ENCODE measurements at places on chromosomes 2 and 18.

DNA sequence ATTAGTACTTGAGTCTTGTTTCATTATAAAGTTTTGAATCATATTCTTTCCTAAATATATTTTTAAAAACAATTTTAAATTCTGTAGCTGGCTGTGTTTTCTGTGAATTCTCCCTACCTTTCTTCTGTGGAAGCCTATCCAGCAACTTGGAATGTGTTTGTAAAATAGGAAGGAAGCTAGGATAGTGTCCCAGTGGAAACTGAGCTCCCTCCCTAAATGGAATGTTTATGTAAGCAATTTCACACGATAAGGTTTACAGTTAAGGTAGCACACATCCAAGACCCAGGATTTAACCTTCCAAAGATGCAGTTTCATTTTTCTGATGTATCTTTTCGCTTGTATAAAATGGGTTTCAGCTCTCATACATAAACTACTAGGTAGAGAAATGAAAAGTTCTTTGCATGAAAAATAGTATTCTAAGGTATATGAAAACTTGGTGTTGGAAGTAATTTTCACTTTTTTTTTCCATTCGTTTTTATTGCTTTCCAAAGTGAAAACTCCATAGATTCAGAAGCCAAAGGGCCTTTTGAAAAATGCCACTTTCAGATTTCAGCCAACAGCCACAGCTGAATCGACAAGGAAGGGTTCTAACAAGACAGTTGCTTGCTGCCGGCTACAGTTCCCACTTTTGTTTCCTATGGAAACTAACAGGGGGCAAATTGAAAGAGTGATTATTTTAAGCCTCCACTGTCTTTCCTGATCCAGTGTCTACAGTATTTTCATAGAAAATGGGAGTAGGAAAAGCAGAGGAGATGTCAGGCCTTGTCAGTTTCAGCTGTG is 405.1 kb upstream of the POU3F3 start:
- DNase-seq = no peak

DNA sequence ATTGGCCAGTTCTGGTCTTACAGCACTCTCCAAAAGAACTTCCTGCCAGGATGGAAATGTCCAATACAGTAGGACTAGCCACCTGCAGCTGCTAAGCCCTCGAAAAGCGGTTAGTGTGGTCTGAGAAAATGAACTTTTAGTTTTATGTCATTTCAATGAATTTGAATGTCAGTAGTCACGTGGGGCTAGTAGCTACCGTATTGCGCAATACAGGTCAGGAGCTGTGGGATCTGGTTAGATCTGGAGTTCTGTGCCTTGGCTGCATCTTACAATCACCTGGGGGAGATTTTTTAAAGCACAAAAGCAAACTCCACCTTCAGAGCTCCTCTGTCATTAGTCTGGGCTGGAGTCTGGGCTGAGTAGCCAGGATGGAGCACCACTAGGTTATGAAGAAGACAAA is 35.9 kb downstream of the C1QL2 start:
- no peak for DNase-seq

GRCh38 chr18:41992703-41993102 is 37.7 kb downstream of the PIK3C3 start:
- no peak for DNase-seq

DNA sequence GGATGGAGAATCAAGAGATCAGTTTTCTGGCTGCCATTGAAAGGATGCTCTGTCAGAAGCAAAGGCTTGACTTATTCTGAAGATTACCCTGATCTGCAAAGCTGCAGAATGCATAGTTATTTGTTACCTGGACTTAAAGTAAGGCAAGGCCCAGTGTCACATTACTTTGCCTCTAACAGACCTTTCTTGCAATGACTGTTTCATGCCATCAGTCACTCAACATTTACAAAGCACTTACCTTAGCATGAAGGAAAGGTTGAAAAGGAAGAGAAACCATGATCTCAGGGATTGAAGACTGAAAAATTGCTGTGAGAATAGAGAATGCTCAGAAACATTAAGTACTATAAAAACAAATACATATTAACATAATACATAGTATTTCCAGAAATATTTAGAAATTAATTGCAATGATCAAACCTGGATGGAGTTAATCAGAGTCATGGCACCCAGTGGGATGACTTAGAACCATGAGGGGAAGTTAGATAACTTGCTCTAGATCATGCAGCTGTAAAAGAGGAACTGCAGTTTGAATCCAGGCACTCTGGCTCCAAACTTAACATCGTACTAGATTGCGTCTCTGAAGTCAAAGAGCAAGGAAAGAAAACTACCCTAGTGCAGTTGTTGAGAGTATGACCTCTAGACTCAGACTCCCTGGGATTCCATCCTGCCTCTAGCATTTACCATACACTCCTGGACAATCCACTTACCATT is 26.5 kb upstream of the FAM117B start:
- DNase-seq = no peak

DNA sequence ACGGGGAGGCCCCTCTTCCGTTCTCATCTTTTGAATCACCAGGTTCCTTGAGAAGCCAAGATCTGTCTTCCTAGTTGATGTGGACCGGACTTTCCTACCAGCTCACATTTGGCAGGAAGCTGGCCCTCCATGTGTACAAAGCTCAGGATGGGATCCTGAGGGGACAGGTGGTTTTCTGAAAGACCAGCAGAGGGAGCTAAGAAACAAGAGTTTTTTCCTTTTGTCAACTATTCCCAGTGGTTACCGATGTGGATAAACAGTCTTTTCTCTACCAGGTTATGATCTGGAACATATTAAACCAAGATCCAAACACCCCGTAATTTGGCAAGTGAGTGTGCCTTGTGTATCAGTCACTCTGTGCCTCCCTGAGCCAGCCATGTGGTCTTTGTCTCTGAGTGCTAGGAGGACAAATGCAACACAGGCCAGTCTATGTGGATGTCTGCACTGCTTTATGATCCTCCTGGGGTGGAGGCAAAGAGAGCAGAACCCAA is 25.1 kb upstream of the ARHGAP25 start:
- DNase-seq = peak; percentile 86

DNA sequence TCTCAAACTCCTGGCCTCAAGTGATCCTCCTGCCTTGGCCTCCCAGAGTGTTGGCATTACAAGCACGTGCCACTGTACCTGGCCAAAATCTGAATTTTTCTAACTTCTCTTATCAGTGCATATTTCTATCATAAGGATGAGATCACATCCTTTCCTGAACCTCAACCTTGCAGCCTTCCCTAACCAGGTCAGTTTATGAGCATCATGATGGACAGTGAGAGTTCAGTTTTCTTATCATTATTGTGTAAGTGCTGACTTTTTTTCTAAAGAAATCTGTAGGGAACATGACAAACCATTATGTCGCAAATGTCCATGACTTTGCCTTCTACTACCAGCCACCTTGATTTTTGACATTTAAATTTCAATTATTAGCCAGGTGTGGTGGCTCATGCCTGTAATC is 31.5 kb downstream of the MRPL33 start:
- no peak for DNase-seq

- DNase-seq = no peak
Measured at GRCh38 chr2:69188182-69188900, 175.4 kb downstream of the ANTXR1 start.

DNA sequence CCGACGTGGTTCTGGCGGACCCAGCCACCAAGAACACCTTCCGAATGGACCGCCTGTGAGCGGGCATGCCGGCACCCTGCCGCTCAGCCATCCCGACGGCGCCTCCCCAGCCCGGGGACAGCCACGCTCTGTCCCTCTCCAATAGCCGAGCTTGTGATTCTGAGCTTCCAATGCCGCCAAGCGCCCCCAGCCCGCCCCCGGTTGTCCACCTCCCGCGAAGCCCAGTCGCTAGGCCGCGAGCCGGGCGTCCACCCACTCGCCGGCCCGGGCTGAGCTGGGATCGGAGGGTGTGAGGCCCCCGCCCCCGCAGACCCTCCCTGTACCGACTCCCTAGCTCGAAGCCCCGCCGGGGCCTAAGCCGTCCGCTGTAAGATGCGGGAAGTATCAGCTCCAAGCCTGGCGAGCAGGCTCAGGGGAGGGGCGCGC is 1195.1 kb upstream of the CHAC2 start:
- no peak for DNase-seq

DNA sequence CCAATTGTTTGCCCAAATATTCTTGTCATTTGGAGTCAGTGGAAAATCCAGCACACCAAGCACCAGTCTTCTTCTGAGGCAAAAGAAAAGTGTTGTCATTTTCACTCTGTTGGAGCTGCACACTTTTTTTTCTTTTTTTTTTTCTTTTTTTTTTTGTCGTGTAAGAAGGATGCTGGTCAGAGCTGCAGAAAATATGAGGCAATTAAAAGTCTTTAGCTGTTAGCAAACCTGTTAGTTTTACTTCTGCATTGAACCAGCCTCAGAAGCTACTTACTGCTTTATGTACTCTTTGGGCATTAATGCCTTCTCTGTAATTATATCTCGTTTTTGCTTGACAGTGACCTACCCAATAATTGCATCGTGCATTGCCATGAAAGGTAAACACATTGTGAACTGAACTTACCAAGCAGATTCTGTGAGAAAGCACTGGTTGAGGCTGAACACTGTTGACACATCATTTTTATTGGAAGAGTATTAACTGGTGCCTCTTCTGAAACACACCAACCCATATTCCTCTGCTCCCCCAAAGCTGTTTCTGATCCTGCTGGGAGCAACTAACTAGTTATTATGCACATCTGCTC is 165.4 kb downstream of the CAPN13 start:
- no peak for DNase-seq

DNA sequence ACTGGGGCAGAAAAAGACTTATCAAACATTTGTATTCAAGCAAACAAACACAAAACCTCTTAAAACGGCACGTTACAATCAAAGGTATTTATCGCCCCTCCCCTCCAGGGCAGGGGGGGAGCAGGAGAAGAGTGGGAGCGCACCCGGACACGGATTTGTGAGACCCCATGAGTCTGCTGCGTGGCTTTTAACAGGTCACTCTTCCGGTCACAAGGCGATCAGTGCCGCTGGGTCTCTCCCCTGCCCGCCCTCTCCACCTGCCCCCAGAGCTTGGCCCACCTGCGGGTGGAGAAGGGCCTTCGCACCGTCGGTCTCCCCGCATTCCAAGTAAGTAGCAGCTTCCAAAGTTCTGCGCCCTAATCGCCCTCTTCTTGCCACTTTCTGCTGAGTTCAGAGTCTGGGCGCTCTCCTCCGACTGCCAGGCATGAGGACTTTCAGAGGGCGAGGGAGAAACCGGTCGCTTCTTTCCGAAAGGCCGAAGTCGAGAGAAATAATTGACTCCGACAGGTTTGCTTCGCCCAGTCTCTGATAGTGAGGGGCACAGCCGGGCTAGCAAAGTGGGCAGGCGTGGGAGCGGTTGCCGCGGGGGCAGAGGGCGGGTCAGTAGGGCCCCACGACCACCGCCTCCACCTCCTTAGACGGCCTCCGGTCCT is 800 bp downstream of the RPRM start:
- peak; percentile 62 for DNase-seq

Data from GM23338 (cell line).